ENCODE measurements at places on chromosomes 4 and X. TPM values are rescaled to one million over a fixed set of nuclear protein-coding genes. Genes with fewer than 3 reads are reported as not detected.

CTAG2 gene
- polyA plus RNA-seq = not detected

ADGRL3 gene
- 1.3 TPM for polyA plus RNA-seq

PDGFRA gene
- 12.3 TPM for polyA plus RNA-seq

S100P gene
- not detected for polyA plus RNA-seq

PRR32 gene
- polyA plus RNA-seq = not detected

- no peak for DNase-seq
Measured at GRCh38 chr4:139535871-139536234, 20.2 kb downstream of the SETD7 start.

DNA sequence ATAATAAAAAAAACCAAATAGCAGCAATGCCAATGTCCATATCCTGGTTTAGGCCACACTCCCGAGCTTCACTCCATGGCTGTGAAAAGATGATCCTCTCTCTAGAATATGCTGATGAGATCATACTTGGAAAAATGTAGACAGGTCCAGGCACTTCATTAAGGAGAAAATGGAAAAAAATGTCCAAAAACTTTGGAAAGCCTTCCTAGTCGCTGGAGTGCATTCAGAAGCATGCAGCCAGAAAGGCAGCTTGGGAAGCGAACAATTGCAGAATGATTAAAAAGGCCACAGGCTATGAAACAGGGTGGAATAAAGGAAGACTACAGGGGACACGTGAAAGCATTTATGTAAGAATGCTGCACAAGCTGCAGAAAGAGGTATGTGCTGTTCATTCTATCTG is 165.6 kb upstream of the HCCS start:
- no peak for DNase-seq

DNA sequence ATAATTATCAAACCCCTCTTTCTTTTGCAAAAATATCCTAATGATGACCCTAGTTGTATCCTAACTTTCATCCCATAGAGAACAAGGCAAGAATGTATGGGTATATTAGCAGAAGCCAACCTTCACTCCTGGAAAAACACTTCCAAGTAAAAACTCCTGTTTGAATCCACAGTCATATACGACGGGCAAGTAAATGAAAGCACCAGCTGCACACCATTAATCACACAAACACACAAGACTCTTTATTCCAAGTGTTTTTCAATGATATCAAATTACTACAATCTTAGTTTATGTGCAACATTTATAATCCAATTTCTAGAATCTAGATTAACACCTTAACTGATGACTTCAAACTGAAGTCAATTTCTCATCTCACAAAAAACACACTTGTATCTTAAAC is 22.9 kb downstream of the ACSL4 start:
- DNase-seq = no peak

DNA sequence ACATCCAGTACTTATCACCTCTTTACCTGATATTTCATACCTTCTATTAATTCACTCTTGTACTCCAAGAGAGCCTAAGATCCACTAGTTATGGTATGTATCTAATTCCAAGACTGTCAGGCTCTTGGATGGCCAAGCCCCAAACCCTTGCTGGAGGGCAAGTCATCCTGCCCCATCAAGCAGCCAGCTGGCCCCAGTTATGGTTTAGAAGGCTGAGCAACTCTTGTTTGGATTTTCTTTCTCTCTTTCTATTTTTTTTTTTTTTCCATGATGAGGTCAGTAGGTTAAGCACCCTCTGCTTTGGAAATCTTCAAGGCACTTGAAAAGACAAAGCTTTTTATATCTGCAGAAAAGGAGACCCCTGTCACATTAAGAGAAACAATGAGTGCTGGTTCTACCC is 10.9 kb upstream of the FGF16 start:
- no peak for DNase-seq

- DNase-seq = no peak
Measured at GRCh38 chrX:46180258-46180687, 364.9 kb downstream of the ZNF674 start.

GRCh38 chr4:152862608-152863007 is 73.5 kb upstream of the FHDC1 start:
- no peak for DNase-seq

- DNase-seq = no peak
Measured at GRCh38 chr4:180808862-180809261, 1434.3 kb upstream of the TENM3 start.

DNA sequence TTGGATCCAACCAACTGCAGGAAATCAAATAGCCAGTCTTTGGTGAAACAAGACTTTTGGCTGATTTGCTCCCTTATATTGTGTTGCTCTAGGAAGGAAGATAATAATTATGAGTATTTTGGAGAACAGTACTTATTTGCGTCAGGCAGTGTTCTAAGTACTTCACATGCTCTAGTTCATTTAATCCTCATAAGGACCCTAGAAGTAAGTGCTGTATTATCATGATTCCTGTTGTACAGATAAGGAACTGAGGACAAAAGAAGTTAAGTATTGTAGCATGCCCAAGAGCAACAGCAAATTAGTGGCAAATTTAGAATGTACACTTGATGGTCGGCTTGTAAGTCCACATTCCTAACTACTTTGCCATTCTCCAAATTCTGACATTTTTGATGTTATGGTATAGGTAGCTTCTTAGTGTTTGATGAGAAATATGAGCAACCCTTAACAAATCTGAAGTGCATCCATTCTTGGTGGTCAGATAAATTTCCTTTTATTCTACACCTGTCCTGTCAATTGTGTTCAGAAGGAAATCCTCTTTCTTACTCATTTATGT is 72.0 kb downstream of the SPRY1 start:
- DNase-seq = no peak

GRCh38 chr4:9904976-9905587 is 116.2 kb downstream of the SLC2A9 start:
- DNase-seq = no peak

DNA sequence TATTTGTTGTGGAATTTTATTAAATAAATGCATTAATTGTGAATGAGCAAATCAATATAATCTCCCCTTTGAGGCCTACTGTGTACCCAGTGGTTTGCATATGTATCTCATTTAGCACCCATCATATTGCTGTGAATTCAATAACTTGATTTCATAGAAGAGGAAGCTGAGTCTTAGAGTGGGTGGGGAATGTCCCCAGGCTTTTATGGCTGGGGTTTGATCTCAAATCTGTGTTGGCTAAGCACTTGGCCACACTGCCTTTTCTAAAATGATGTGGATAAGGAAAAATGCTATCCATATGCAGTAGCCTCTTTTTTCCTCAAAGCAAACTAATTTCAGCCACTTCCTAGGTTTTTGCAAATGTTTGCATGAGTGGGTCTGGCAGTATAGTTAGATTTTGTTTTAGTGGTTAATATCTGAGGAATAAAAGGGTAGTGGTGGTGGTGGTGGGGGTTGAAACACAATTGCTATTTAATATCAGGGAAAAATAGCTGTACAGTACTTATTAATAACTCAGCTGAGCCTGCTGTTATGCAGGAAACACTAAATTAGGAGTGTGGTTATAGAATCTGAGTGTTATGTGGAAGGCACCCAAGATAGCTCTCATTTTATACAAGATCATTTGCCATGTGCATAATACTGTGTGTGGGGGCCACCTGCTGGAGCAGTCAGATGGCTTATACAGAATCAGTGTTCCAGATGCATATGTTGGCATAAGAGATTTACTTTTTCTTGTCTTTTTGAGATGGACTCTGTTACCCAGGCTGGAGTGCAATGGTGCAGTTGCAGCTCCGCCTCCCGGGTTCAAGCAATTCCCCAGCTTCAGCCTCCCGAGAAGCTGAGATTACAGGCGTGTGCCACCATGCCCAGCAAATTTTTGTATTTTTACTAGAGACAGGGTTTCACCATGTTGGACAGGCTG is 108.0 kb downstream of the TMEM131L start:
- DNase-seq = peak; percentile 70

DNA sequence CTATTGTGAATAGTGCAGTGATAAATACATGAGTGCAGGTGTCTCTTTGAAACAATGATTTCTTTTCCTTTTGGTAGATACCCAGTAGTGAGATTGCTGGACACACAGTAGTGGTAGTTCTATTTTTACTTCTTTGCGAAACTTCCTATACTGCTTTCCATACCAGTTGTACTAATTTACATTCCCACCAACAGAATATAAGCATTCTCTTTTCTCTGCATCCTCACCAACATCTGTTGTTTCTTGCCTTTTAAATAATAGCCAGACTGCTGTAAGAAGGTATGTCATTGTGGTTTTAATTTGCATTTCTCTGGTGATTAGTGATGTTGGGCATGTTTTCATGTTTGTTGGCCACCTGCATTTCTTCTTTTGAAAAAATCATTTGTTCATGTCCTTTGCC is 105.9 kb downstream of the COL4A6 start:
- DNase-seq = no peak

DNA sequence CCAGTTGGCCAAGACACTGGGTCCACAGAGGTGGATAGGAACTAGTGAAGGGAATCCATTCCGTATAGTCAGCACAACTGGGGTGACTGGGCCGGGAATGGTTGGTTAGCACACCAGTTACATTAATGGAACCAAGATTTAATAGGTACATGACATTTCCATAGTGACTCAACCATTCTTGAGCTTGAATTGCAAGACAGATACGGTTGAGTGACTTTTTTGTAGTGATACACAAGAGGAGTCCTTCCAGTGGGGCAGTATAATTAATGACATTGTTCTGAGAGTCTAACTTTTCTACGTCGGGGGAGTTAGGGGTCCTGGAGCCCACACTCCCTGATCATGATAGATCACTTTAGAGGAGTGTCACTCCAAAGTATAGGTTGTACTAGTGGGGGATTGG is 211.6 kb upstream of the CXCL13 start:
- DNase-seq = peak; percentile 10

DNA sequence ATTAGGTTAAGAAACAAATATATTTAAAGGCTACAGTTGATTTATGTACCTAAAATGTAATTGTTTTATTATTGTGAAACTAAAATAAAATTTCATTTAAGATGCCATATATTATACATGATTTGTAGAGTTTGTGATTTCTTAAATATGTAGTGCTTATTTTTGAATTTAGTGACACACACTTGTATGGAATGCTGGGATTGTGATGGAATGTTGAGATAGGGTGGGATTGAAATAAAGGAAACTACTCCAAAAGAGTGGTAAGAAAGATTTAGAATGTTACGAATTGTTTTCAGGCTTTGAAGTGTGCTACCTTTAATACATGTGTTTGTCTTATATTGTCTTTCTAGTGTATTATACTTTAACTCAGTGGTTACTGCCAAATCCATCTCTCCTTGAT is 330.3 kb upstream of the PITX2 start:
- no peak for DNase-seq

- DNase-seq = no peak
Measured at GRCh38 chrX:13837290-13837745, 20.4 kb upstream of the GPM6B start.

DNA sequence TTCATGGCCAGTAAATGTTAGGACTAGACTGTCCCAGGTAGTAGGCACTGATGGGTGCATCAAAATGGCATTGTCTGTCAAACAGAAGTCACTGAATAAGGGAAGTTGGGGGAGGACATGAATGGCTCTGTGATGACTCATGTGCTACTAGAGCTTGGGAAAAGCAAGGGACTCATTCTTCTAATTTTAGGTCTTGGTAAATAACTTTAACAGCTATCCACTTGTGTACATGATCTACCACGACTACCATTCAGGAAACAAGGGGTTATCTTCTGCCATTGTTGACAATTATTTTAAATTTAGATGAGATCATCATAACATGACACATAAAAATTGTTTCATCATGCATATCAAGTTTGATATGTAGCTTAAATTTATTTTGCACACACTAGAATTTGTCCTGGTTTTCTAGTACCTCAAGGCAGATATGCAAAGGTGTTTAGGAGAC is 6.3 kb downstream of the AREG start:
- no peak for DNase-seq

DNA sequence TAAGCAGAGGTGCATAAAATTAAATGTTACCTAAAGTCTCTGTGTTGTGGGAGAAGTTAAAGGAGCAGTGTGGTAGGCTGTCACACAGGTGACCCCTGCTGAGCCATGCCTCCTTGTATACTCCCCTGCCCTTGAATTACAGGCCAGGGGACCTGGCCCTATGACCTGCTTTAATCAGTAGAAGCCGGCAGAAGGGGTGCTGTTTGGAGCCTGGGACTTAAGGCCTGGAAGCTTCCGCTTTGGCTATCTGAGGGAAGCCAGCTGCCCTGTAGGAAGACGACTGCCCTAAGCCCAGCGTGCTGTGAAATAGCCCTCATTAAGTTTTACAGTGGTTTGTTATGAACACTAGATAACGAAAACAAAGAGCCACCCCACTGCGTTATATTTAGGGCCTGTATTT is 34.1 kb downstream of the SPINK2 start:
- peak; percentile 86 for DNase-seq

DNA sequence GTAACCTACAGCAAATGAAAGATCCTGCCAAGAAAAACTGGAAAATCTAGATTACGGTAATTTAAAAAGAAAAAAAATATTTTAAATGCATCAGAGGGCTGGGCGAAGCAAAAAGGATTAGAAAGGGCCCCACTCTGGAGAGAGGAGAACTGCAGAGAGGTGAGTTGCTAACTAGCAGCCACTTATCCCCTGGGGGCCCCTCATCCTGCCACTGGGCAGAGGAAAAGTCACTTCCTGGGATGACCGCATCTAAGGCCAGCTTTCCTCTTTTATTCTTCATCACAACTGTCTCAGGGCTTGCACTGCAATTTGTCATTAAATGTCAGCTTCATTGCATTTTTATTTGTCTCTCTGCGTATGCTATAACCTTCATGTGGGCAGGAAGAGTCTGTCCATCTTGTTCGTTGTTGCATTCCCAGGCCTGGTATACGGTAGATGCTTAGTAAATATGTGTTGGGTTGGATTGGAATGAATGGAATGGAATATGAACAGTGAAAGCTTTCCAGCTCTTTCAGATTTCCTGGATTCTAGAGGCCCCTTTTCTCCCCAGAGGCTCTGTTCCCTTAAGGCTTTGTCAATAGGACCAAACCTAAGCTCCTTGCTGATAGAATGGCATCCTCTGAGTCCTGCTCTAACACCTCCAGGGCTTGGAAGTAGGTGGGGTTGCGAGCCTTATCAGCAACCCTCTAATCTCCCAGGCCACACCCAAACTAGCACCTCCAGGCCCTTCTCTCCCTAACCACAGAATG is 58.9 kb downstream of the TLR10 start:
- DNase-seq = no peak

GRCh38 chrX:115364670-115365069 is 75.2 kb downstream of the LUZP4 start:
- no peak for DNase-seq

- no peak for DNase-seq
Measured at GRCh38 chrX:119648421-119648775, 42.2 kb upstream of the NKRF start.

DNA sequence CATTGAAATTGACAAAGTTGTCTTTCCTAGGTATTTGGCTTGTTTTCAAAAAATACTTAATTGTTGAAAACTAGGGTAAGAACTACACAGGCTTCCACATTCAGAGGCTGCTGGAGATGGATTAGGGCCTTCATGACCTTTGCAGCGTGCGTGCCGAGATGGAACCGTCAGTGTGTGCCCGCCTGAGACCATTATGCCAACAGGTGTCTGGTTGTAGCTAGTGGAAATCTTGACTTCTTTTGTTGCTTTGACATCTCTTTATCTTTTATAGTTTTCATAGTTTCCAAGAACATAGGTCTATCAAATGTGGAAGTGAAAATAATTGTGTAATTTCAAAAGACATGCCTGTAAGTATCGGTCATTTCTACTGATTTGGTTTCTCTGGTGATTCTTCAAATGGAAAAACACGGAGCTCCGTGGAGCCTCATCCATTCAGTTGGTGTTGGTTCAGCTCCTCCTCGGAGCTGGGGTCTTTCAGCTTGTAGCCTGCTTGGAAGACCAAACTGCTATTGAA is 38.9 kb upstream of the CLCN4 start:
- no peak for DNase-seq

GRCh38 chr4:74166818-74167217 is 8.9 kb downstream of the MTHFD2L start:
- DNase-seq = no peak

- DNase-seq = no peak
Measured at GRCh38 chr4:75056277-75056676, 123.4 kb downstream of the PARM1 start.
